Foreskin melanocyte (primary cell): ENCODE measurements at places on chromosomes 1 and 21.

GRCh38 chr1:36942148-36942547, 92.2 kb downstream of the GRIK3 start:
- DNase-seq = no peak

DNA sequence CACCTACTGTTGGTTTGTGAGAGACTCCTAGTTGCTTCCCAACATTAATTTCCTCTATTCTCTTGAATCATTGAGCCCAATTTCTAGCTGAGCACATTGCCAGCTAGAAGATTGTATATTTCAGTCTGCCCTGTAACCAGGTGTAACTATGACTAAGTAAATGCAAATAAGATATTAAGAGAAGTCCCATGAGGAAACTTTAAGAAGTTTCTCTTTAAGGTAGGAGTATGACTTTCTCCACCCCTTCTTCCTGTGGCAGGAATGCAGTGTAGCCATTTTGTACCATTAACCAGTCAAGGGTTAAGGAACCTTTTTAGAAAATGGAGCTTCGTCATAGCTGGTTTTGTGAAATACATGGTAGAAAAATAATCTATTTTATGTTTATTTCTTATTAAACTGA, 534.2 kb upstream of the RGS18 start:
- no peak for DNase-seq

DNA sequence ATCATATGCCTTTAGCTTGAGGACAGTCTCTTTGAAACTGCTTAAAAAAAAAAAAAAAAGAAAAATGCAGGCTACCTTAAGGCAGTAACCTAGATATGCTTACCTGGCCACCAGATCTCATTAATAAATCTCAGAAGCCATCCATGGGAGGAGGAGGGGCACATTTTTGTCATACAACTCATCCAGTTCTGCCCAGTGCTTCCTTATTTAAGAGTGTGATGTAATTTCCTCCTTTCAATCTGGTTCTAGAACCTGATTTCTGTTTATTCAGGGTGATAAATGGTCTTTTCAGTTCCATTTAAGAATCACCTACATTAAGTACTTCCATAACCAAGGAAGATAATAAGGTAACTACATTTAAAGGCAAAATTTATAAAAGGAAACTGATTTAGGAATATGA, 6.1 kb downstream of the ERRFI1 start:
- no peak for DNase-seq

GRCh38 chr1:38061290-38061689, 14.7 kb upstream of the POU3F1 start:
- no peak for DNase-seq
